ENCODE measurements at places on chromosomes 13 and 19. TPM values are rescaled to one million over a fixed set of nuclear protein-coding genes. Genes with fewer than 3 reads are reported as not detected.

KPNA3 gene
- 64.2 TPM for total RNA-seq

LGALS7B gene
- not detected for total RNA-seq

ZNF99 gene
- total RNA-seq: not detected

HRC gene
- not detected for total RNA-seq

IL4I1 gene
- total RNA-seq: 2.1 TPM

SIGLEC12 gene
- total RNA-seq: not detected

SERTM1 gene
- total RNA-seq: 0.05 TPM

ATXN8OS gene
- total RNA-seq: not detected

MCEMP1 gene
- not detected for total RNA-seq

SYNE4 gene
- total RNA-seq: not detected

TSC22D1 gene
- total RNA-seq: 85.8 TPM

CYP2A6 gene
- 0.30 TPM for total RNA-seq

ZNF526 gene
- total RNA-seq: 16.1 TPM

ZC3H4 gene
- total RNA-seq: 7.1 TPM

LGI4 gene
- total RNA-seq: 0.05 TPM

C1QTNF9B gene
- not detected for total RNA-seq

ZNF549 gene
- 5.3 TPM for total RNA-seq

TGFBR3L gene
- 2.7 TPM for total RNA-seq

F2RL3 gene
- not detected for total RNA-seq

CEACAM1 gene
- not detected for total RNA-seq

ZNF528 gene
- 32.8 TPM for total RNA-seq

C19orf85 gene
- not detected for total RNA-seq

GPR12 gene
- total RNA-seq: not detected

IGFL2 gene
- 0.05 TPM for total RNA-seq

CGB2 gene
- not detected for total RNA-seq

TEX101 gene
- total RNA-seq: not detected

COL4A2 gene
- total RNA-seq: 2,384 TPM

KIR2DL3 gene
- not detected for total RNA-seq

SYCN gene
- total RNA-seq: not detected

TUBB4A gene
- total RNA-seq: not detected

OBI1 gene
- total RNA-seq: 11.6 TPM

ZNF837 gene
- total RNA-seq: 1.9 TPM

GDF15 gene
- 150 TPM for total RNA-seq

CEACAM8 gene
- total RNA-seq: not detected

CCDC97 gene
- total RNA-seq: 8.3 TPM

PNMA8B gene
- 1.2 TPM for total RNA-seq

OLFM2 gene
- 3.0 TPM for total RNA-seq

SIGLEC11 gene
- total RNA-seq: not detected

OR7D2 gene
- total RNA-seq: not detected

SPC24 gene
- total RNA-seq: 16.1 TPM

CLDND2 gene
- not detected for total RNA-seq

PTH2 gene
- total RNA-seq: not detected

ZNF829 gene
- total RNA-seq: 2.6 TPM

C13orf42 gene
- total RNA-seq: not detected

NLRP7 gene
- not detected for total RNA-seq

SRRM5 gene
- total RNA-seq: 0.05 TPM

ZNF493 gene
- total RNA-seq: 14.9 TPM

DHPS gene
- 51.4 TPM for total RNA-seq
